ENCODE measurements at places on chromosomes 13 and 19. TPM values are rescaled to one million over a fixed set of nuclear protein-coding genes. Genes with fewer than 3 reads are reported as not detected.

SLC17A7 gene
- polyA plus RNA-seq: 0.19 TPM

DNA sequence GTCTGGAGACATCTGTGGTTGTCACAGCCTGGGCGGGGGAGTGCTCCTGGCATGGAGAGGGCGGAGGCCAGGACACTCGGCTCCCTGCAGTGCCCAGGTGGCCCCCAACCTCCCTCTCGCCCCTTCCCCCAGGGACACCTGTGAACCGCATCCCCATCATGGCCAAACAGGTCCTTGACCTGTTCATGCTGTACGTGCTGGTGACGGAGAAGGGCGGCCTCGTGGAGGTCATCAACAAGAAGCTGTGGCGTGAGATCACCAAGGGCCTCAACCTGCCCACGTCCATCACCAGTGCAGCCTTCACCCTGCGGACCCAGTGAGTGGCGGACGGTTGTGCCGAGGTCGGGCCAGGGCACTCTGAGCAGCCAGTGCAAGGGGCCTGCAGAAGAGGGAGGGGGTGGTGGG is 20.0 kb upstream of the WDR18 start:
- peaks cover 40% of the 10 kb centered on the region for H3K4me1 ChIP-seq
- peak overlapping the region; percentile 95 for H3K27ac ChIP-seq
- no peaks in the 10 kb centered on the region for H3K27me3 ChIP-seq

DNA sequence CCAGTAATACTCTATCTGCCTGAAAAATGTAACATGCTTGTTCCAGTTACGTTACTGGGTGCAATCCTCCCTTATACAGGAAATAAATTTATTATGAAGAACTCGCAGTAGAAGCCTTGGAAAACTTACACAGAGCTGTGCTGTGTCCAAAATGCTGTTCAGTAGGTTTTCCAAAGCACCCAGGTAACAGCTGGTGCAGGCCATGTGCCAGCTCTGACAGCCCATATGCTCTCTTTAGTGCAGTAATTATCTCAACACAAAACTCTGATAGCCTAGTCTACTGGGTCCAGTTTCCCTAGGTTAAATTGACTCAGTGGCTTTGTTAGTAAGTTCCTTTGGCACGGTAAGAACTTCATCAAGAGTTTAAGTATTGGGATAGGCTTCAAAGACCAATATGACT is 120.7 kb upstream of the OBI1 start:
- H3K27me3 ChIP-seq: peaks cover 2% of the 10 kb centered on the region
- no peaks in the 10 kb centered on the region for H3K4me1 ChIP-seq

DNA sequence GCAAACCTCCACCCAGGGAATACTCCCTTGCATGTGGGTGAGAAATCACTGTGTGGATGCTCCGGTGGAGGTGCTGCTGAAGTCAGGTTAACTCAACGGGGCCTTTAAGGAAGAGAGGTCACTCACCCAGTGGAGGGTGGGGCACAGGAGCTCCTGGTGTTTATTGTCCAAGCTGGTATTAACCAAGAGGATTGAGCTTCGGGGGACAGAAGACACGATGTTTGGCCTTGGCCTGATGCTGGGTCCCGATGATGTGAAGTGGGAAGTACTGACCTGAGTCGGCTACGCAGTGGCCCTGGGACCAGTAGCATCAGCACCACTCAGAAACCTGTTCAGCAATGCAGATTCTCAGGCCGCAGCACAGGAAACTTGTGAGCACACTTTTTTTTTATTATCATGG is 85.7 kb upstream of the WASF3 start:
- H3K27ac ChIP-seq: no peak overlapping the region
- H3K36me3 ChIP-seq: no peaks in the 10 kb centered on the region
- no peaks in the 10 kb centered on the region for H3K4me1 ChIP-seq
- DNase-seq: no peak

- no peak for DNase-seq
- H3K4me3 ChIP-seq: no peak overlapping the region
- no peak overlapping the region for H3K27ac ChIP-seq
- H3K36me3 ChIP-seq: no peaks in the 10 kb centered on the region
Measured at GRCh38 chr19:40494191-40494838, 27.5 kb downstream of the SPTBN4 start.

PTGER1 gene
- polyA plus RNA-seq: 0.97 TPM

DNA sequence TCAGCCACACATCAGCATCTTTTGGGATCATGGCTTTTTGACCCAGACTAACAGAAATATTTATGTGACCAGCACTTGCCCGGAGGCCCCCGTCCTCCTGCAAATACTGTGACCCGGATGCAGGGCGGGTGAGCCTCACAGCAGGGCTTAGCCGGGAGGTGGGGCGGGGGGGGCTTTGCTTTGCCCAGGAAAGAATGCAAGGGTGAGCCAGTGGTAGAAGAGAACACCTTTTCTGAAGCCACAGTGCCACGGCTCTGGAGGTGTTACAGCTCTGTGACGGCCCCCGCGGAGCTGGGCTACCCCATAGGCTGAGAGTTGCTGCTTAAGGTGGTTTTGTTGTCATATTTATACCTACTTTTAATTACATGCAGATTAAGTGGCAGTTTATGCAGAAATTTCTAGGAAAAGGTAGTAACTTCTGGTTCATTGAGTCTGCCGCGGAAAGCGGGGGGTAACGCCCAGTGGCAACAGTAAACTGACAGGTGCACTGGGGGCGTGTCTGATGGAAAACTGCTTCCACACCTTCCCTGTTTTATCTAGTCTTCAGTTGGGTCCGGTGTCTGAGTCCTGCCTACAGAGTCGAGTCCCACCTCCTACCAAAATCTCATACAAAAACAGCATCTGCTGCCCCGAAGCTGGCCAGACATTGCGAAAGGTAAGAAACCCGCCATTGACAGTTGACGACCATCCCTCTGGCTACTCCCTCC is 187.9 kb downstream of the TEX29 start:
- no peaks in the 10 kb centered on the region for H3K36me3 ChIP-seq
- no peak overlapping the region for H3K4me3 ChIP-seq
- no peaks in the 10 kb centered on the region for H3K4me1 ChIP-seq
- H3K27ac ChIP-seq: no peak overlapping the region
- DNase-seq: no peak

DNA sequence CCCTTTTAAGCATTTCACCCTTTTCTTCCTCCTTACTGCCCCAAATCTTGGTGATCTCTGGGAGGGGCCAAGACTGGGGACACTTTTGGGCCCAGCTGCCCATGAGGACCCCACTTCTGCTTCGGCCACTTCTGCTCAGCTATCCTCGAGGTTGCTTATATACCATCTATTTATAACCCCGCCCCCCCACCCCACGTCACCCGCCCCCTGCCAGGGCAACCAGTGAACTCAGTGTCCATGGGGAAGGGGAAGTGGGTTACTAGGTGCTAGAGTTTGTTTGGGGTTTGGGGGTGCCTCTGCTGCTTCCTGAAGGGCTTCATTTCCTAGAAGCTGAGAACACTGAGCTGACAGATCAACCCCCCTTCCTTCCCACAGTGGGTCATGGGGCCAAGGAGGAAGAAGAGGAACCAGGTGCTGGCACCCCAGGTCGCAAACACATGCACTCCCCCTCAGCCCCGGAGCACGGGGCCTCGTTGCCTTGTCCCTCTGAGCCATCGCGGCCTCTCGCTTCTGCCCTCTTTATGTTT is 6.1 kb upstream of the ADGRE5 start:
- DNase-seq: no peak
- no peak overlapping the region for H3K4me3 ChIP-seq
- peaks cover 12% of the 10 kb centered on the region for H3K4me1 ChIP-seq
- H3K36me3 ChIP-seq: no peaks in the 10 kb centered on the region
- no peaks in the 10 kb centered on the region for H3K27me3 ChIP-seq

DNA sequence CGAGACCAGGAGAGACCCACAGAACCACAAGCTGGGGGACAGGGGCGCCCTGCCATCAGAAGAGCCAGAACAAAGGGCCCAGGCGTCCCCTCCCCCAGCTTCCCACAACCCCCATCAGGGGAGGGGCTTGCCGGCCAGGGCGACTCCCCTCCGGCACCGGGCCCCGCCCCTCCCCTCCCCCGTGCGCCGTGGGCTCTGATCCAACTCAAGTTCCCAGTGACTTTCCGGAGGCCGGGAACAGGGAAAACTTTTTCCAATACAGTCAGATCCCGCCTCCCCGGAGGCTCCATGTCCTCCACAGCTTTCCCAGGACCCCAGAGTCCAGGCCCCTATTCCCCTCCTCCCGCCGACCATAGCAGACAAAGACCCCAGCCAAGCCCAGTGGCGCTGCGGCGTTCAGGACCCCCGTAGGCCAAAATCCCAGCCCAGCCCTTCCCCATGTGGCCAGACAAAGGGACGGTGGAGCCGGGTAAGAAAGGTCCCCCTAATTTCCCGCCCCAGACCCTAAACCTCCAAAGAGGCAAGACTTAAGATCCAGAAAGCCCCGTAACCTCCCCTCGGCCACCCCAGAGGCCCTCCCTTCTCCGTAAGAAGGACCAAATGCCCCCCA is 673 bp downstream of the TEAD2 start:
- H3K36me3 ChIP-seq: peaks cover 5% of the 10 kb centered on the region
- H3K27ac ChIP-seq: peak overlapping the region; percentile 90
- DNase-seq: peak; percentile 64
- H3K27me3 ChIP-seq: peaks cover 54% of the 10 kb centered on the region

LIM2 gene
- not detected for polyA plus RNA-seq

Data from large intestine (tissue), 12 donors.